Central memory CD4-positive, alpha-beta T cell (primary cell): ENCODE measurements at places on chromosomes 11 and 22.
A peak's percentile ranks its signal among the peaks of the same experiment; 100 is the strongest.

- DNase-seq, result no peak
These were observed 13.2 kb downstream of the VPS37C start for GRCh38 chr11:61147791-61148620.

DNA sequence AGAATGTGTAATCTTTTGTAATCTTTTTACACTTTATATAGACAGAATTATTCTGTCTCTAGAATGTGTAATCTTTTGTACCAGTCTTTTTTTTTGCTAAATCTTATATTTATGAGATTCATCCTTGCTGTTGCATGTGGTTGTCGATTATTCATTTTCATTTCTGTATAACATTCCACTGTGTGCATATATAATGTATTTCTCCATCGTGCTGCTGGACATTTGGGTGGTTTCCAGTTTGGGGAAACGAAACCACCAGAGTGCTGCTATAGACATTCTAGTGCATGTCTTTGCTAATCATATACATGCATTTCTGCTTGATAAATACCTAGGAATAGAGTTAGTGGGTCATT, 146.5 kb downstream of the GRIK4 start:
- DNase-seq, result no peak

DNA sequence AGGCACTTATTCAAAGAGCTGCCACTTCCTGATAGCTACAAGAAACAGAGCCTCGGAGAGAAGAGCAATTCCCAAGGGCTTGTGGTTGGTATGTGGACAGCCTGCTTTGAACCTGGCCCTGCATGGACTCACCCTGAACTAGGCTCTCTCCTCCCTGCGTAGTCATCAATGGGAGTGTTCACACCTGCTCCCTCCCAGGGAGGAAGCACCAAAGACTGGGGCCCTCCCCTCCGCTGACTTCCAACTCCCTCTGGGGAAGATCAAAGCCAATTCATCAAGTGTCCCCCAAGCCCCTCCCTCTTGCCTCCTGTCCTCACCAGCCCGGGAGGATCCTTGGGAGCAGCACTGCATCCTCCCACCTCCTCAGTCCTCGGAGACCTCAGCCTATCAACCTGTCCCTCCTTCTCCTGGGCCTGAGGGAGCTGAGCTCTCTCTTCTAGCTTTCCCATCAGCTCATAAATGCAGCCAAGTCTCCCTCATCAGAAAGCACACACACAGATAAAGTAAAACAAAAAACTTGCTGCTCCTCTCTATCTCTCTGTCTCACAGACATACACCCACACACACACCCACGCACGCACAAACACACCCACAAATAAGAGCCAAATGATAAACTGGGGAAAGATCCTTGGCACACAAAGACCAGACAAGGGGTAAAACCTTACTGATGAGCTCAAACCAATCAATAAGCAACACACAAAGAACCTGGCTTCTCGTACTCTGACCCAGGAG, 3.3 kb downstream of the A4GALT start:
- no peak for DNase-seq

- peak; percentile 68 for DNase-seq
These were observed 90.5 kb downstream of the UBASH3B start for GRCh38 chr11:122746050-122746478.

DNA sequence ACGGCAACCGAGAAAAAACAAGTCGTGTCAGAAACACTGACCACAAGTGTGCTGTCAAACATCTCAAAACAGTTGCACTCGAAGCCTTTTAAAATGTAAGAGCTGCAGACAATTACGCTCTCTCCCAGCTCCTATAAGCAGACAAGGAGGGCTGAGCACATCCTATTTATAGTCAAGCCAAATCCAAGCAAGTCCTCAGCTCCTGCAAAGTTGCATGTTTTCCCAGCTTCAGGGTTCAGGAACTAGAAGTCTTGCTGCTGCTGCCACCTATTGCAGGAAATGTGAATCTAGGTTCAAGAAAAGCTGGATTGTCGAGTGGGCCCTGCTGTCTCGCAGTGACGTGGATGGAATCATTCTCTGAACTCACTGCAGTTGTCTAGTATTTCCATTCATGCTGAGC, 15.5 kb downstream of the EFCAB6 start:
- DNase-seq, result no peak

GRCh38 chr11:33692541-33692940, 8.1 kb downstream of the C11orf91 start:
- DNase-seq, result no peak

DNA sequence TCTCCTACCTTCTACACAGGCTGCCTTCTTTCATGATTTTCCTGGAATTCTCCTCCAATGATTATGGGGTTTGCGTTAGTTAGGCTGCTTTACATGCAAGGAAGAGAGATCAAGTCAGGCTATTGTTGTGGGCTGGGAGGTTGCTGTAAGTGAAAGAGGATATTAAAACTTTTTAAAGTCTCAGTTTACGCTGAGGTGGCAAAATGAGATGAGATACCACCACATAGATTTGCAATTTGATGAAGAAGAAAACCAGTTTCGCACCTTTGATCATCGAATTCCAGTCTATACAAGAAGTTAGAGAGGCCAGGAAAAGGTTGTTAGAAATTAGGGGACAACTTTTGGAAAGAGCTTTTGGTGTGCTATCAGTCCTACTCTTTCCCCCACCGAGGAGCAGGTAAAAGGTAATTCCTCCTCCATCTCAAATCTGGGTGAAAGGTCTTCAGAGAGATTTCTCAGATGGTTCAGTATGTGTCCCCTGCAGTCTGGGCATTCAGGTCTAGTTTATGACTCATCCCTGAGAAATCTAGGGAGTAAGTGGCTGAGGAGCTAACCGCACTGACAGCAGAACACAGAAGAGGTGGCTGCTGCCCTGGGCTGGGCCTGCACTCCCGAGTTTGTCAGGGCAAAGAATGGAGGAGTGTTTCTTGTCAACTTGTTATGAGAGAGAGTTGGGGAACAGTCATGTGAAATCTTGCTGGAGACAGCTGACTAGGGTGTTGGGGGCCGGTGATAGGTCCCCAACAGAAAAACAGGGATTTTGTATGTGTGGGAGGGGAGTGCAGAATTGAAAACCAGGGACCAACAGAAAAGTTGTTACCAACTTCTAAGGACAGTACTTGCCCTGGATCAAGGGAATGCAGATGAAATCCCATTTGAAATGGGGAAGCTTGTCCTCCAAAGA, 34.7 kb downstream of the CCDC83 start:
- no peak for DNase-seq

DNA sequence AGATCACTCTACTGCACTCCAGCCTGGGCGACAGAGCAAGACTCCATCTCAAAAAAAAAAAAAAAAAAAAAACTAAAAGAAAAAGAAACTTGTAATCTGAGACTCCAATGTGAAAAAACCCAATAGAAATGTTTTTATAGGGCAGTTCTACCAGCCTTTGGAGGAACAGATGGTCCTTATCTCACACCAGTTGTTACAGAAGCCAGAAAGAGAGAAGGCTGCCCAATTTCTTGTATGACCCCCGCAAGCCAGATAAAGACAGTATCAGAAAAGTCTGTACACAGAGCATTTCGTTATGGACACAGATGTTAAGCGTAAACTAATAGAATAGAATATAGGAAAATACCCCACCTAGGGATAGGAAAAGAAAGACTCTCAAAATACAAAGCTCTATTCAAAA, 11.3 kb upstream of the TSGA10IP start:
- no peak for DNase-seq

GRCh38 chr11:117238221-117238620, 5.8 kb downstream of the RNF214 start:
- no peak for DNase-seq

DNA sequence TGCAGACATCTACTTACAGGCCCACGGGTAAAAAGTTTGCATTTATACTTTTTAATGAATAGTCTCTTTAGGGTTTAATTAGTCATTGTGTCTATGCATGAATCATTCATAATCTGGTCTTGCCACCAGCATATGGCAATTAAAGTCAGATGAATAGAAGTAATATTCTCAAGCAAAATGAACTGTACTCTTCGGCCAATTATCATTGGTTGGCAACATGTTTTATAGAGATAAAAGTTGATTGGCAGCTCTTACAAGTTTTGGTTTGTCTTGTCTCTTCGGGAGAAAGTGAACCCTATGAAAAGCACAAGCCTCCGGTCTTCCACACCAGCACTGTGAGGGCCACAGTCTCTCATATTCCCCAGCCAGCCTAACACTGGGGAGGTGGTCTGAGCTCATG, 97.8 kb downstream of the OSBP2 start:
- no peak for DNase-seq

DNA sequence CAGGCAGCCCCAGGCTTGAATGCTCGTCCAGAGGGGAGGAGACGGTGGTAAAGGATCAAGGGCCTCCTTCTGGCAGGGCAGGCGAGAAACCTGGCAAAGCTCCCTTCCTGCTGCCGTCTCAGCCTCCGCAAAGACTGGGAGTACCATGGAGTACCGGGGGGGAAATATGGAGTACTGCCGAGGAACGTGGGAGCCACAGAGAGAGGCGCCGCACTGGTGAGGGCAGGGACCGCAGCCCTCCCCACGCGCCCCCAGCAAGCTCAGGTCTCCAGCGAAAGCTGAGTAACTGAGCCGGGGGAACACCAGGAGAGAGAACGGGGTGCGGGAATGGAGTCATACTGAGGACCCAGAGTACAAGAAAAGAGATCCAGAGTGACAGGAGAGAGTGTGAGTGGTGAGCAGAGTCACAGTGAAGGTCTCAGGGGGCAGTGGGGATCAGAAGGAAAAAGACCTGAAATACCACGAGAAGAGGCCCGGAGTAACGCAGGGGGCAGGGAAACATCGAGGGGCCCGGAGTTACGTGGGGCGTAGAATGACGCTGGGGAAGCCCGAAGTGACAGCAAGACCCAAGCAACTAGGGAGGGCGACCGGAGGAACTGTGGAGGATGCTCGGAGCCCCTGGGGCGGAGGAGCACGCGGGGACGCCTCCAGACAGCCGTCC, 740 bp downstream of the EML3 start:
- DNase-seq, result no peak

GRCh38 chr22:47002692-47003091, 240.2 kb downstream of the TBC1D22A start:
- no peak for DNase-seq

GRCh38 chr11:1199751-1200610, 22.9 kb upstream of the MUC5B start:
- DNase-seq, result no peak

DNA sequence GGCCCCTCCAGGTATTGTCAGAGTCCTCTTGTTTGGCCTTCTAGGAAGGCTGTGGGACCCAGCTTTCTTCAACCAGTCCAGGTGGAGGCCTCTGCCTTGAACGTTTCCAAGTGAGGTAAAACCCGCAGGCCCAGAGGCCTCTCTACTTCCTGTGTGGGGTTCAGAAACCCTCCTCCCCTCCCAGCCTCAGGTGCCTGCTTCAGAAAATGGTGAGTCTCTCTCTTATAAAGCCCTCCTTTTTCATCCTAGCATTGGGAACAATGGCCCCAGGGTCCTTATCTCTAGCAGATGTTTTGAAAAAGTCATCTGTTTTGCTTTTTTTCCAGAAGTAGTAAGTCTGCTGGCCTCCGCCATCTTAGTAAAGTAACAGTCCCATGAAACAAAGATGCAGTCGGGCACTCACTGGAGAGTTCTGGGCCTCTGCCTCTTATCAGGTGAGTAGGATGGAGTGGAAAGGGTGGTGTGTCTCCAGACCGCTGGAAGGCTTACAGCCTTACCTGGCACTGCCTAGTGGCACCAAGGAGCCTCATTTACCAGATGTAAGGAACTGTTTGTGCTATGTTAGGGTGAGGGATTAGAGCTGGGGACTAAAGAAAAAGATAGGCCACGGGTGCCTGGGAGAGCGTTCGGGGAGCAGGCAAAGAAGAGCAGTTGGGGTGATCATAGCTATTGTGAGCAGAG, at the start of gene CD3E:
Gene CD3E, plus strand, starts transcription at position 163 of the 681 bp plus-strand sequence. Its CDS starts 223 bp downstream, at position 386.
- peak; percentile 77 for DNase-seq

DNA sequence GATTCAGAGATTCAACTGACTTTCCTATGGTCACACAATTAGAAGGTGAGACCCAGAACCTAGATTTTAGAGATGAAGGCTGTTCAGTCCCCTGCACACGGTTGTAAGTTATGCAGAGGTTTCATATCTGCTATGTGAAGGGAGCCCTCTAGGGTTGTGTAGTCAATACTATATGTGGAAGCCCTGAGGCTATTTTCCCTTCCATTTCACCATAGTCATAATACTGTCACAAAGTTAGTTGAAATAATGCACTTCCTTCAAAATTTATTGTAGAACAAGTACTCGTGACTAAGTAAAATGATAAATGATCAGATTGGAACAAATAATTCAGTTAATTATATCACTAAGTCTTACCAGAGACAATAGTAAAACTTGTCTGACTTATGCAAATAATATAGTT, 48.8 kb downstream of the ENDOD1 start:
- DNase-seq, result no peak

- no peak for DNase-seq
These were observed 15.8 kb upstream of the OMP start for GRCh38 chr11:77086521-77087472.

GRCh38 chr11:96543177-96543576, 153.4 kb downstream of the JRKL start:
- no peak for DNase-seq

GRCh38 chr11:122883646-122883979, 1.1 kb downstream of the JHY start:
- no peak for DNase-seq

- no peak for DNase-seq
These were observed 59.2 kb downstream of the DDIAS start for GRCh38 chr11:82960779-82961143.

GRCh38 chr11:11724994-11725393, 103.2 kb upstream of the GALNT18 start:
- no peak for DNase-seq

- no peak for DNase-seq
These were observed 91.1 kb downstream of the ATXN10 start for GRCh38 chr22:45762545-45763235.

- peak; percentile 52 for DNase-seq
These were observed 26.7 kb downstream of the FLI1 start for GRCh38 chr11:128720522-128720985.

DNA sequence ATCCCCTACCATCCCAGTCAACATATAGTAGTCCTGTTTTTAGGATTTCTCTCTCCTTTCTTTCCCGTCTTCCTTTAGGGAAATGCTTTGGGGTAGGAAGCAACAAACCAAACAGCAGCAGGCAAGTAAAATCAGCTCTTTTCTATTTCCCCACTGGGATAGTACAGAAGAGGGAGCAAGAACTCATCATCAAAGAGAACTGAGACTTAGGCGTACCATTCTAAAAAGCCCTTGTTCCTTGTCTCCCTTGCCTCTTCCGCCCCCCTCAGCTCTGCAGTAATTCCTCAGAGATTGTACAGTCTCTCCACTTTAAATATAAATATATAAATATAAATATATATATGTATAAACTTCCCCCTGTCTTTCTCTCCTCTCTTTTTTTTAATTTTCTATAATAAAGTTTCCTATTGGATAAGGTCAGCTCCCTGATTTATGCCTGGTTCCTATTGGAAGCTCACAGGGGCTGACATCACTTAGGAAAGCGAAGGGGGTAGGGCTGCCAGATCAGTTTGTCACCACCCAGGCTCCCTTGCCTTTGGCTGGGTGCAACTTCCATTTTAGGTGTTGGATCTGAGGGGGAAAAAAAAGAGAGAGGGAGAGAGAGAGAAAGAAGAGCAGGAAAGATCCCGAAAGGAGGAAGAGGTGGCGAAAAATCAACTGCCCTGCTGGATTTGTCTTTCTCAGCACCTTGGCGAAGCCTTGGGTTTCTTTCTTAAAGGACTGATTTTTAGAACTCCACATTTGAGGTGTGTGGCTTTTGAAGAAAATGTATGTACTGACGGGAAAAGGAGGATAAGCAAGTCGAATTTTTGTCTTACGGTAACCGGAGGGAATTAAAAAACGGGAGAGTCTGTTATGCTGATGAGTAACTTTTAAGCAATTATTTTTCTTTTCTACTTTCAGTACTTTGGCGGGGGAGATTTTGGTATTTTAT, at the start of gene CTNND1:
Gene CTNND1, plus strand, starts transcription at position 502 of the 934 bp plus-strand sequence. CDS start 29,677 bp downstream, outside the sequence.
- DNase-seq, result no peak
